ENCODE measurements at places on chromosomes 2 and 18. TPM values are rescaled to one million over a fixed set of nuclear protein-coding genes. Genes with fewer than 3 reads are reported as not detected.

Gene RESP18
- not detected for total RNA-seq

- H3K4me1 ChIP-seq = peaks cover 5% of the 10 kb centered on the region
- H3K36me3 ChIP-seq = no peaks in the 10 kb centered on the region
- no peak overlapping the region for H3K27ac ChIP-seq
- DNase-seq = no peak
These were observed 1699.3 kb upstream of the TMEFF2 start for GRCh38 chr2:193894081-193894480.

DNA sequence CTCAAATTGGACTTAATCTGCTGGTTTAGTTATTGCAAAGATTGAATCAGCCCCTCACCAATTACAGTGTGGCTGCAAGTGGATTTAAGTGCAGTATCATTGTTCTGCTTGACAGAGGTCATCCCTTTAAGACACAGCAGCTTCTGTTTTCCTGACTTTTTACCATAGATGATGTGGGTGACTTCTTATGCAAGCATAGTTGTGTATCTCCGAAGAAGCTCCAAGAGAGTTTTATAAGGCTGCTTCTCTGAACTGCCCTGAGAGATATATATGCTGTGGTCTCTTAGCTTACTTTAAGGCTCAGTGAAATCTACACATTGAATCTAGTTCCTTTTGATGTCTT lies 3.5 kb downstream of the TRIB2 start:
- H3K27me3 ChIP-seq = peaks cover 4% of the 10 kb centered on the region
- H3K4me1 ChIP-seq = peaks cover 57% of the 10 kb centered on the region
- peak overlapping the region; percentile 33 for H3K27ac ChIP-seq
- peak overlapping the region; percentile 98 for H3K4me3 ChIP-seq
- H3K36me3 ChIP-seq = peaks cover 31% of the 10 kb centered on the region

DNA sequence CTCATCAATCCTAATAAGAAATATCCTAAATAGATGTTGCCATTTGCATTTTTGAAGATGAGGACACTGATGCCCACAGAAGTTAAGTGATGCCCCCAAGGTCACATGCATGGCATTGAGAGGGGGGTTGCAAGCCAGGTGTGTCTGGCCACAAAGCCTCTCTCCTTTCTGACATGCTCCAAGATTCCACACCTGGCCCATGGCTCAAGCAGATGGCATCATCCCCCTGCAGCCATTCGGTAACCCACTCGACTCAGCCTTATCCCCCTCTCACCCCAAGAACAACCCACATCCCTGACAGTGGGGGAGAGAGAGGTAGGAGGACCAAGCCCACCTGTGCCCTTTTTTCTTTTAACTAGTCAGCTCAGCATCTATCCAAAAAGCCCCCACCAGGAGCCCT lies 16.5 kb upstream of the TEX51 start:
- H3K4me1 ChIP-seq = no peaks in the 10 kb centered on the region
- no peaks in the 10 kb centered on the region for H3K36me3 ChIP-seq
- H3K27me3 ChIP-seq = no peaks in the 10 kb centered on the region
- no peak for DNase-seq
- no peak overlapping the region for H3K27ac ChIP-seq

Gene SPC25
- 25.2 TPM for total RNA-seq

- no peaks in the 10 kb centered on the region for H3K4me1 ChIP-seq
- no peaks in the 10 kb centered on the region for H3K36me3 ChIP-seq
- no peaks in the 10 kb centered on the region for H3K27me3 ChIP-seq
- H3K4me3 ChIP-seq = no peak overlapping the region
These were observed 57.2 kb downstream of the RAD51AP2 start for GRCh38 chr2:17461087-17461475.

Gene ALK
- total RNA-seq = 7.7 TPM

DNA sequence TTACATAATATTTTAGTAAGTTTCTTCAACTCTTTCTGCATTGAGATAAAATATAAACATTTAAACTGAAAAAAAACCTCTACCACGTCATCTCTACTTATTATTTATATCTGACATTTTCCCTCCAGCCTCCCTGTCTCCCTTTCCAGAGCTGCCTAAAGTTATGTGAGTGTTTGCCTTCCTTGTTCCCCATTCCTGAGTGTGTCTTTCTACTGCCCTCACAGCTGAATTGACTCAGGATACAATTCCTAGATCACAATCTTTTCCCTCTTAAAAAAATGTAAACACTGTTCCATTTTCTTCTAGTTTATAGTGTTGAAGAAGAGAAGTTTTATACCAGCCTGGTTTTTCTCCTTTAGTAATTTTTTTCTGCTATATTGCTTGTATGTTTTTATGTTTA lies 5.3 kb downstream of the TRPM8 start:
- no peak overlapping the region for H3K27ac ChIP-seq
- no peak for DNase-seq
- H3K27me3 ChIP-seq = peaks cover 59% of the 10 kb centered on the region
- no peaks in the 10 kb centered on the region for H3K36me3 ChIP-seq
- no peak overlapping the region for H3K4me3 ChIP-seq

GRCh38 chr2:180707884-180708205 lies 272.6 kb upstream of the UBE2E3 start:
- H3K4me1 ChIP-seq = no peaks in the 10 kb centered on the region
- DNase-seq = no peak
- no peaks in the 10 kb centered on the region for H3K36me3 ChIP-seq

DNA sequence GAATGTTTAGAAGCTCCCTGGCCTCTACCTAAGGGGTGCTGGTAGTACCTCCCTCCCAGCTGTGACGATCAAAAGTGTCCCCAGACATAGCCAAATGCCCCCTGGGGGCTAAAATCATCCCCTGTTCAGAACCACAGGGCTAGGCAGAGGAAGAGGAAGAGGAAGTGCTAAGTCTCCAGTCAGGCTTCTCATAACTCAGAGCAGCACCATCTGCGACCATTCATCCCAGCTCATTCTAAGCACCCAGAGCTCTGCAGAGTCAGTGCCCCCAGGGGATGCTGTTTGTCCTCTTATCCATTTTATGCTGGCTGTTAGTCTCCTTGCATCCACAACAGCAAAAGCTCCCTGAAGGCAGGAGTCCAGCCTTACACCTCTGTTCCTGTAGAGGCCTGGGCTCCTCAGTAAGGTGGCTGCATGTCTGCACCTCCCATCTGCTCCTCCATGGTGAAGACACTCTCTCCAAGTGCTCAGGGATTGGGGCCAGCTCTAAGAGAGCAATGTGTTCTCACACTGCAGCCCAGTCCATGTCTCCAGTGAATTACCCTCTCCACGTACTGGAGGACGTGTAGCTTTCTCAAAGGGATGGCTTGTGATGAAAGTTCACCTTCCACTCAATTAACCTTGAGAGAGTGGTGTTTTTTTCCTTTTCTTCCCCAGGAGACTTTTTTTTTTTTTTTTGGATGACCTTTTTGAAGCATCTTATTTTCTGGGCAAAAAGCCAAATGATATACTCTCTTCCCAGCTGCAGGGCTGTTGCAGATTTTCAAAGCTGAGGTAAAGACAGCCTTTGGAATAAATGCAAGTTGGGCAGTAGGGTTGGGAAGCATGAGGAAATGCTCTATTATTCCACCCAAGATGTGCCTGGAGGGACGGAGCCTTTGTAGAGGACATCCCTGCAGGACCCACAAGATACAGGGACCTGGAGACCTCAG lies 158.9 kb upstream of the SLC14A2 start:
- H3K36me3 ChIP-seq = no peaks in the 10 kb centered on the region
- H3K27ac ChIP-seq = no peak overlapping the region
- no peaks in the 10 kb centered on the region for H3K27me3 ChIP-seq
- no peak for DNase-seq
- no peak overlapping the region for H3K4me3 ChIP-seq

DNA sequence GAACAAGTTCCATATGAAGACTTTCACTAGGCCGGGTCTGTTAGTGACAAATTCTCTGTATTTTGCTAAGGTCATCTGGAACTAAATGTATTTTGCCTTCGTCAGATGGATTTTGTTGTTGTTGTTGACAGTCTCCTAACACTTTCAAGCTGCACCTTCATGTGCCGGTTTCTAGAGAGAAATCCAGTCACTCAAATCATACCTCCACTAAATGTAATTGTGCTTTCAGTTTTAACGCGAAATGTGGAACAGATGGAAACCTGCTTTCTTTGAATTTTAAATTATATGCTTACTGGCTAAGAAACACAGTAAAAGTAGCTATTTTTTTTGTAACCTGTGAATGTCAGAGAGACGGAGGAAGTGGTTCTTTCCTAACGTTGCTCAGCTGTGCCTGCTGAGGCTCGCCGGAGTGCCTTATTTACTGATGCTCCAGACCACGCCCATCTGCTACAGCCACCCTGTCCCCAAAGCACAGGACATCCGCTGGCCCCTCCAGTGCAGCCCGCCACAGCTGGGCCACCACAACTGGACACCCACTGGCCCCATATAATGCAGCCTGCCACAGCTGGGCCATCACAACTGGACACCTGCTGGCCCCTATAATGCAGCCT lies 134.7 kb downstream of the PXDN start:
- H3K27ac ChIP-seq = no peak overlapping the region
- no peak for DNase-seq
- no peak overlapping the region for H3K4me3 ChIP-seq
- peaks cover 33% of the 10 kb centered on the region for H3K27me3 ChIP-seq
- peaks cover 8% of the 10 kb centered on the region for H3K4me1 ChIP-seq

DNA sequence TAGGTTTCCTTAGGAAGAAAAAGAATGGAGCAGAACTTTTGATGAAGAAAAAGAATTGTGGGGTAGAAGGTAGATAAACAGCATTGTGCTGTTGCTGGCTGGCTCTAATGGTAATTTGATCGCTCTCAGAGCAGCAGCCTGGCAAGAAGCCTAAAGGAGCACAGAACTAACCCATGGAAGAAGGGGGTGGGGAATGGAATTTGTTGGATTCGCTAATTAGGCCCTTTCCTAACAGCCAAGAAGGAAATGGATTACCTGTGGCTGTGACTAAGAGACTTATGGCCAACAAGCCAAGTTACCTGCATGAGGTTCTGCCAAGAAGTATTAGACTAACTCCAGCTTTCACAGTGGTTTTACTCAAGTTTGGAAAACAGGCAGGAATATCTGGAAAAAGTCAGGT lies 210.6 kb downstream of the IKZF2 start:
- H3K36me3 ChIP-seq = peaks cover 4% of the 10 kb centered on the region
- H3K27ac ChIP-seq = peak overlapping the region; percentile 75
- no peak overlapping the region for H3K4me3 ChIP-seq
- H3K27me3 ChIP-seq = no peaks in the 10 kb centered on the region
- peaks cover 12% of the 10 kb centered on the region for H3K4me1 ChIP-seq

Gene HRH4
- total RNA-seq = 0.24 TPM

DNA sequence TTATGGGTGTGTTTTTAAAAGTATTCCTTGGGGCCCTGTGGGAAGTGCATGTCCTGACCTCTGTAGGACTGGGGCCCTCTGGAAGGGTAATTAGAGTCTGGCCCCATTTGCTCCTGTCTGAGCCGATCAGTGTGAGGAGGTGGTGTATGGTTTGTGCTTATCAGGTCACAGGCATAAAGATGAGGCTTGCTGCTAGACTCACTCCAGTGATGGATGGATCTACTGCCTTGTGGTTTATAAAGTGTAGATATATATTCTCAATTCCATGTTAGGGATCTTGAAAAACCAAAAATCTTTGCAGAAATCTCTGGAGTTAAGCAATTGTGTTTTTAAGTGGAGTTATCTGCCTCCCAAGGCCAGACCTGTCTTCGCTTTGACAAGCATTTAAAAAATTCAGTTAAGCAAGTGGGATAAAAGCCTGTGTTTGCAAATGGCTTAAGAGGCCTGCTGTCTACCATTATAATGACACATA lies 182.4 kb downstream of the PTPRM start:
- H3K4me1 ChIP-seq = peaks cover 19% of the 10 kb centered on the region
- no peak overlapping the region for H3K4me3 ChIP-seq
- DNase-seq = no peak
- peaks cover 6% of the 10 kb centered on the region for H3K36me3 ChIP-seq

DNA sequence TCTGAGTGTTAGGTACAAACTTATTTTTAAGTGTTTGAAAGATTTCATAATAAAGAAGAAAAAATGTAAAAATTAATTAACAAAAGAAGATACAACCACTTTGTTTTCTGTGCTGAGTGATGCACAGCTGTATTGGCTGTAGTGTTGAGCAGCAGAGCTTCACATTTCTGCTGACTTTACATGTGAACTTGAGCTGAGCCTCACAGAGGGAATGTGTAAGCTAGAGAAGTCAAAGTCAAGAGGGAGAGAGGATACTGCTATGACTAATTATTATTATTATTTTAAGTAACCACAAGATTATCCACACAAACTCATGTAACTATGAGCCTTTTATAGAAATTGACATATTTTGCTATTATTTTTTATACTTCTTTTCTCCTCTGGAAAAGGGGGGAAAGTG lies 159.1 kb upstream of the ZSWIM2 start:
- no peaks in the 10 kb centered on the region for H3K36me3 ChIP-seq
- no peak for DNase-seq
- H3K27ac ChIP-seq = no peak overlapping the region
- no peak overlapping the region for H3K4me3 ChIP-seq
- no peaks in the 10 kb centered on the region for H3K27me3 ChIP-seq

Gene SRD5A2
- not detected for total RNA-seq

Gene ACTG2
- total RNA-seq = 4.2 TPM

GRCh38 chr2:152467677-152468410 lies 132.9 kb downstream of the FMNL2 start:
- H3K36me3 ChIP-seq = no peaks in the 10 kb centered on the region
- no peak overlapping the region for H3K4me3 ChIP-seq
- peaks cover 62% of the 10 kb centered on the region for H3K4me1 ChIP-seq
- no peak for DNase-seq

GRCh38 chr2:233091595-233092375 lies 31.6 kb downstream of the INPP5D start:
- peaks cover 16% of the 10 kb centered on the region for H3K27me3 ChIP-seq
- DNase-seq = no peak
- no peaks in the 10 kb centered on the region for H3K4me1 ChIP-seq

- H3K4me1 ChIP-seq = peaks cover 32% of the 10 kb centered on the region
- peaks cover 6% of the 10 kb centered on the region for H3K36me3 ChIP-seq
- H3K27me3 ChIP-seq = no peaks in the 10 kb centered on the region
- H3K4me3 ChIP-seq = peak overlapping the region; percentile 67
- no peak for DNase-seq
These were observed 54.1 kb downstream of the TAF1B start for GRCh38 chr2:9897331-9897737.

GRCh38 chr18:74571895-74572680 lies 25.6 kb upstream of the ZNF407 start:
- peaks cover 28% of the 10 kb centered on the region for H3K27me3 ChIP-seq
- no peak overlapping the region for H3K4me3 ChIP-seq
- H3K27ac ChIP-seq = peak overlapping the region; percentile 46
- no peaks in the 10 kb centered on the region for H3K4me1 ChIP-seq
- no peak for DNase-seq

DNA sequence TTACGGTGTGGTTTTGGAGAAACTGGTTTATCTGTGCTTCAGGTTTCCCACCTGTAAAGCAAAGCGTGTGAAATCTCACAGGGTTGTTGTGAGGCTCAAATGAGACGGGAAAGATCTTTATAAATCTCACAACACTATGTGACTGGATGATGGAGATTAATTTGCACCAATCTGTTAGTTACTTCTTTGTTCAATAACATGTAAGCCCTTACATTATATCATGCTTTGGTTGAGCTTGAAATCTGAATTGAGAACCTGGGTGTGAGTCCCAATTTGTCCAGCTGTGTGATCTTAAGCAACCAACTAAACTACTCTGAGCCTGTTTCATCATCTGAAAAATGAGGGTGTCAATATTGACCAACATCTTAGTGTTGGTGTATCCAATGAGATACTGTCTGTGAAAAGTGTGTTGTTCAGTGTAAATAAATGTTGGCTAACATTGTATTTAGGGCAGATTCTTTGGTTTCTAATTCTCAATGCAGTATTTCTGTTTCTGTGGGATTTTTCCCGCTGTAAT lies 741 bp upstream of the GCKR start:
- H3K4me1 ChIP-seq = no peaks in the 10 kb centered on the region
- peak overlapping the region; percentile 88 for H3K4me3 ChIP-seq
- H3K36me3 ChIP-seq = no peaks in the 10 kb centered on the region
- peaks cover 56% of the 10 kb centered on the region for H3K27me3 ChIP-seq

Data from type B pancreatic cell (in vitro differentiated cells).